ENCODE measurements at places on chromosomes 5 and 9.

DNA sequence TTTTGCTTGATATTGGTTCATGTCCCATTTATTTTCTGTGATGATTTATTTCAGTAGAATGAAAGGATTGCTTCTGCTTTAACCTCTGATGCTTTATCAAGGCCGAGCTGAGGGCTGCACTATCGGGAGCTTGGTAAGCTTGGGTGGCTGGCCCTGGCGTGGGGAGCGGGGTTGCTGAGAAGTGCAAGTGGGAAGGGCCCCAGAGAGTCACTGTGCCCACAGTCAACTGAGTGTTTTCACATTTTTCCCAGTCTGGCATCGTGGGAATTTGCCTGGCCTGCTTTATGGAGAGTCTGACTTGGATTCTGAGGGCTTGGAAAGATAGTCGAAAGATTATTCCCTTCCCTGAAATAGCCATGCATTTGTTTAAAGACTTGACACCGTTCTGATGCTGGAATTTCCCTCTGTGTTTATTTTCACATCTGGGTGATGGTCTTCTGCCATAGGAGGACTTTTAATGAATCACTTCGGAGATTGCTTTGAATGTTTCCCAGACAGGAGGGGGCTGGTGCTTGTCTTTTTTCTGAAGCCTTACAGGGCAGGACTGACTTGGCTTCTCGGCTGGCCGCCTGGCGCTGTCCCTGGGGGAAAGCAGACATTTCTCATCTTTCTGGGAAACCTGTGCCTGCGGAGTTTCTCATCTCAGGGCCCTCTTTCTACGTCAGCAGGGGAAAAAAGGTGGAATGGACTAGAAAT lies 139.0 kb downstream of the BOD1 start:
- no peak for DNase-seq

DNA sequence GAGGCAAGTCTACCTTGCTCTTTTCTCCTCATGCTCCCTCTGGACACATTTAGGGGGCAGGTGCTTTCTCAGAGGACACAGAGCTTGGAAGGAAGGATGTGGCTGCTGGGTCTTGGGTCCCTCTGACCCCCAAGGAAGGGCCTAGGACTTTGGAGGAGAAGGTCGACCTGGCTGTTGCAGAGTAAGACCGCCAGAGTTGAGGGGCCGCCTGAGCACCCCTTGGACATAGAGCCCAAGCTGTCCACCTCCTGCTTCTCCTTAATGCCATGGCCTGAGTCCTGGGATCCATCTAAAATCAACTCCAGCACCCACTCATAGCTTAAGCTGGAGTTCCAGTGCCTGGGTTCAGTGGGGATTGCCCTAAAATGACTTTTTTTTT lies 20.6 kb downstream of the LAMC3 start:
- DNase-seq = no peak

DNA sequence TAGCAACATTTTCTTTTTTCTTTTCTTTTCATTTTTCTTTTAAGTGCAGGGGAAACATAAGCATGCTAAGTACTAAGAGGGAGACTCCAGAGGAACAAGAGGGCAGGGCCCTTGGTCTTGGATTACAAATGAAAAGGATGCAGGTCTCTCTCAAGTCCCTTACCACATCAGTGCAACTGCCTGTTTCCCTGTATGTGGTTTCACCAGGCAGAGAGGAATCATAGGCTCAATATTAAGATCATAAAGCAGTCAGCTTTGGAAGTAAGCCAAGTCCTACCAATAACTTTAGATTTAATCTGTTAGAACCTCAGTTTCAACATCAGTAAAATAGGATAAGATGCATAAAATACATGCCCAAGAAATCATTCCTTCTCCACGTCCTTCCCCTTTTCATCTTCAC lies 422.7 kb upstream of the PAPPA start:
- DNase-seq = no peak

DNA sequence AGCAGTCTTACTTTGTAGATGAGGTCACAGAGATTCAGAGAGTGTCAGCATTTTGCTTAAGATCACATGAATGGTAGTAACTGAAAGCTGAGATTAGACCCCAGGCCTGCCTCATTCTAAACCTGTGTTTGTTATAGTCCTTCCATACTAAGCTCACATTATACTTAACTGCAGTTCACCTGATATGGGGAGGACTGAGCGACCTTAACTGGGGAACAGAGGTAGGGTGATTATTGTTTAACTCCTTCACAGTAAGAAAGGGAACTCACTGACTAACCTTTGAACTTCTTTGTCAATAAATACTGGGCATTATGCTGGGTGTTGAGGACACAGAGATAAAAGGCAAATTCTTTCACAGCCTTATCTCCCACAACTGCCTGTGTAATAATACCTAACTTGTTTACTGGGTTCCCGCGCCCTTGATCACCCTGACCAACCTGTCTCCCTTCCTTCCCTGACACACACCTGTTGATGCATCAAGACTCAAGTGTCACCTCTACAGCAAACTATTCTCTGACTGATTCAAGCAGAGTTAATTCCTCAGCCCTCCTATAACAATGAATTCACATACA lies 27.2 kb downstream of the DEPDC1B start:
- no peak for DNase-seq

DNA sequence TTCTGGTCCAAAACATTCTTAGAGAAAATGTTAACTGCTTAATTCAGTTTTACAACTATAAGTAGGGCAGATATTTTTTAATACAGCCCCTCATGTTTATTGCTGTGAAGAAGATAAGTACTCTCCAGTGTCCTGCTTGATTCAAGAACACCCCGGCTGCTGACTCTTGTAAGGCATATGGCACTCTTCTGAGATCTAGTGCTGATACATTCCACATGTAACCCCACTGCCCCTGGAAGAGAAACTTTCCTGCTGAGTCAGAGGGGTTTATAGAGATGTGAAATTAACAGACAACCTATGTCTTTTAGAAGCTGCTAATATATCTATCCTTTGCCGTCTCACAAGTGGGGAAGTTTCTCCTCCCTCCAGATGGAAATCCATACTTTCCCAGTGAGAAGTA lies 1.0 kb upstream of the MINAR2 start:
- no peak for DNase-seq

- DNase-seq = no peak
These were observed 149.4 kb downstream of the CD180 start for GRCh38 chr5:67047160-67047559.
